Activated T-helper 2 cell treated with anti-CD3 and anti-CD28 coated beads, Interferon-gamma antibody, Interleukin-2, Interleukin-4, amounts not matched to agents 10 μg/mL and 5 μg/mL and 100 μg/mL, durations not matched to agents 14 hours and 24 hours and 36 hours (primary cell): ENCODE measurements at places on chromosomes 4 and X. TPM values are rescaled to one million over a fixed set of nuclear protein-coding genes. Genes with fewer than 3 reads are reported as not detected.

The ABLIM2 gene
- total RNA-seq = 0.32 and 0.60 TPM in 2 replicates

The CFP gene
- 3.0 and 3.3 TPM in 2 replicates for total RNA-seq

The RASL11B gene
- total RNA-seq = 0.50 and 0.67 TPM in 2 replicates

The EVC2 gene
- 0.43 and 0.67 TPM in 2 replicates for total RNA-seq
